Adipose tissue (tissue), 3 donors: ENCODE measurements at places on chromosomes 7 and 10. TPM values are rescaled to one million over a fixed set of nuclear protein-coding genes. Genes with fewer than 3 reads are reported as not detected.

MBL2 gene
- not detected for polyA plus RNA-seq

INA gene
- not detected for polyA plus RNA-seq

PON1 gene
- polyA plus RNA-seq, result not detected

IFIT1B gene
- polyA plus RNA-seq, result not detected

TMEM270 gene
- polyA plus RNA-seq, result not detected

C10orf105 gene
- polyA plus RNA-seq, result 0.22 TPM

SPDYE2B gene
- polyA plus RNA-seq, result not detected

MMD2 gene
- polyA plus RNA-seq, result not detected

LRWD1 gene
- polyA plus RNA-seq, result 10.4 TPM

PRKAR2B gene
- polyA plus RNA-seq, result 38.9 TPM

CABCOCO1 gene
- not detected for polyA plus RNA-seq
